ENCODE measurements at places on chromosomes 12 and 14.

GRCh38 chr14:24409192-24409591, 10.4 kb downstream of the NYNRIN start:
- DNase-seq: no peak

DNA sequence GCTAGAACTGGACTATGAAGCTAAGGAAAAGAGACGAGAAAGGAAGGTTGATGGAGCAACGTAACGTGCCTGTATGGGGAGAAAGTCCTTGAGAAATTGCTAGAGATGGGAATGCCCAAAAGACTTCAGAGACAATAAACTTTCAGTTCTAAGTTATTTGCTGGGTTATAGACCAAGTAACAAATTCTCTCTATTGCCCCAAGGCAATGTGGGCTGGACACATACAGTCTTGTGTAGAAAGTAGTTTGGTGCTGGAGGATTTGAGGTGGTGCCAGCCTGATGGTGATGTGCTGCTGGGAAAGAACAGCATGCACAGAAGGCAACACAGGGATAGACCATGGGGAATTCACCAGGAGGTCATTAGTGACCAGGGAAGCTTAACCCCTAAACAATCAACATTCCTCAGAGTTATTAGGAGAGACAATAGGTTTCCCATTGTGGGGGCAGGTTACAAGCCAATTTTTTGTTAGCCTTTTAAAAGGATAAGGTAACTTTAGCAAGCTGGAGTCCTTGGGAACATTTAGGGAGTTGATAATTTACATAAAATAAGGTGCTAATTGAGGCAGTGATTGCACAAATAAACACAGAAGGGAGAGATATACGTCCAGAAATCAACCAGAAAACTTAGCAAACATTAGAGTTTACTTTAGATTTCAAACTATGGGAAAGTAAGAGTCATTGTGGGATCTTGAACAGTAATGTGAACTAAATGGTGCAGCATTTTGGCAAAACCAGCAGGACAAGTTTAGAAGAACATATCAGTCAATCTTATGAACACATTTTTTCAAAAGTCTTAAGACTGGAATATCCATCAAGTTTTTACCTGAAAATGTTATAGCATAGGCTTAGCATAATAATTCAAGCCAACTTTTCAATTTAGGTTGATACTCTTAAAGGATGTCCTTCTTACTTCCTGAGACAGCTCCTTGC, 61.4 kb downstream of the LMNTD1 start:
- DNase-seq: no peak

DNA sequence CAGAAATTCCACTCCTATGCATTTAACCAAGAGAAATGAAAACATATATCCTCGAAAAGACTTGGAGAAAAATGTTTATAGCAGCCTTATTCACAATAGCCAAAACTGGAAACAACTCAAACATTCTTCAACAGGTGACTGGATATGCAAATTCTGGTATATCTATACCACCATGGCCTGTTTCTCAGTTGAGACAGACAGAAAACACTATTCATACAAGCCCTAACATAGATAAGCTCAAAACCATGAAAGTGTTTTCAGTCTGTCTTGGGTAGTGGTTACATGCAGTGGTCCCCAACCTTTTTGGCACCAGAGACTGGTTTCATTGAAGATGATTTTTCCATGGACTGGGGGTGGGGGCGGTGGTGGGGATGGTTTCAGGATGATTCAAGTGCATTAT, 83.8 kb downstream of the SRGAP1 start:
- no peak for DNase-seq

- DNase-seq: no peak
These were observed 480.4 kb upstream of the NOVA1 start for GRCh38 chr14:27078191-27078590.
